ENCODE measurements at places on chromosomes 6 and 20.

DNA sequence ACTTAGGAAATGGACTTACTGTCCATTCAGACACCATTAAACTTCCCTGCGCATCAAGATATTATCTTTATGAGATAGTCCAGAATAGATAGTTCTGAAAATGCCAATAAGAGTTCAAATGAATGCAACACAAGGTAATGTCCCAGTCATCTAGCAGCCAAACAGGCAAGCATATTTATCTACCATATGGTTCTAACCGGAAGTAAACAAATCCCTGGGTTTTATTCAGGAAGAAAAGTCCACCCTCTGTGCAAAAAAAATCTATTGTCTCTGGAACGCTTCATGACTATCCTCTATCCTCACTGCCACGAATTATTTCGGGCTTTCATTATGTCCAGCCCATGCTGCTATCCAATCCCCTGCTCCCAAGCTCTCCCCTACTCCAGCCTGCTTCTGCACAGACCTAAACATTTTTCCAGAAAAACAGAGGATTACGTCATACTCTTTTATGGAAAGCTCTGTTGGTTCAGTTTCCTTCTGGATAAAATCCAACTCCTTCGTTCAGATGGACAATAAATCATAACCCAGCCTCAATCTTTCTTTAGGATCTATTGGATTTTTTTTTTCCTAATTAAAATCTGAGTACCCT lies 11.4 kb downstream of the PPIL6 start:
- peak; percentile 33 for DNase-seq

DNA sequence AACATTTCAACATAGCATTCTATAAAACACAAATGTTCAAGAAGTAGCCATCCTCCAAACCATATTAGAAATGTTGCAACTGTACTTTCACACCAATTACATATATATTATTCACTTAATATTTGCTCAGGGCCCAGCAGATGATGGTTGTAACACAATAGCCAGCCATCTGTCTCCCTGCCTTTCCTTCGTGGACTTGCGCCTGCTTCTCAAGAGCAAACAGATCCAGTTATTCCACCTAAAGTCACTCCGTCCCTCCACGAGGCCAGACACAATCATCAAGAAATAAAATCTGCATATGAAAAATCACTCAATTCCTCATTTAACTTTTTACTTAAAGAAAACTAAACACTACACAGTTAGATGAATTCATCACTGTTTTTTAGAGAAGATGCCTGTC lies 160.4 kb downstream of the RALGAPA2 start:
- DNase-seq: no peak

GRCh38 chr6:152053332-152053731 lies 245.8 kb downstream of the ESR1 start:
- DNase-seq: no peak

DNA sequence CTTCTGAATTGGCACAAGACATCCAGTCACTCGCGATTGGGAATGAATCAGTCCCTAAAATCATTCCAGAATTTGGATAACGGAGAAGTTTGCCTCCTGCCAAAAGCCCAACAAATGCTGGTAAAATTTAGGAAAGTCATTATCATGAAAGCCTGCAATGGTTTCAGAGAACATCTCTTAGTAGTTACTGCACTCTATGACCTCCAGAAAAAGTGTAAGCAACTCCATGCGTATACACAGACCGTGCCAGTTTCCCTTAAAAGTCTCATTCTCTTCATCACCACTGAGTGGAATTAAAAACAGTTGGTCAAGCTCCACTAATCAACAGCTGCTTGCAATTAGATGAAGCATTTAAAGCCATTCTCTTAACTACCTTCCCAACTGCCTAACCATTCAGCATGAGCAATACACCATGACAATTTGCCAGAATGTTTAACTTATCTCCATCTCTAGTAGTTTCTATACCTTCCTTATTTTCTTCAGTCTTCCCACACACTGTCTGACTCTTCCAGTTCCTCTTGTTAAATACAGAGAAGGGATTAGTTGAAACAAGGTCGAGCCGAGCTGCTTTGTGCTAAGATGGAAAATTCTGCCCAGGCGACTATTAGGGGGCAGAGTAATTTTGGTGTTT lies 183.6 kb upstream of the PRDM1 start:
- no peak for DNase-seq

- no peak for DNase-seq
Observed at GRCh38 chr20:23492292-23492691, 1.4 kb downstream of the CST8 start.

- peak; percentile 66 for DNase-seq
Observed at GRCh38 chr6:70668499-70668812, 773 bp downstream of the SMAP1 start.

DNA sequence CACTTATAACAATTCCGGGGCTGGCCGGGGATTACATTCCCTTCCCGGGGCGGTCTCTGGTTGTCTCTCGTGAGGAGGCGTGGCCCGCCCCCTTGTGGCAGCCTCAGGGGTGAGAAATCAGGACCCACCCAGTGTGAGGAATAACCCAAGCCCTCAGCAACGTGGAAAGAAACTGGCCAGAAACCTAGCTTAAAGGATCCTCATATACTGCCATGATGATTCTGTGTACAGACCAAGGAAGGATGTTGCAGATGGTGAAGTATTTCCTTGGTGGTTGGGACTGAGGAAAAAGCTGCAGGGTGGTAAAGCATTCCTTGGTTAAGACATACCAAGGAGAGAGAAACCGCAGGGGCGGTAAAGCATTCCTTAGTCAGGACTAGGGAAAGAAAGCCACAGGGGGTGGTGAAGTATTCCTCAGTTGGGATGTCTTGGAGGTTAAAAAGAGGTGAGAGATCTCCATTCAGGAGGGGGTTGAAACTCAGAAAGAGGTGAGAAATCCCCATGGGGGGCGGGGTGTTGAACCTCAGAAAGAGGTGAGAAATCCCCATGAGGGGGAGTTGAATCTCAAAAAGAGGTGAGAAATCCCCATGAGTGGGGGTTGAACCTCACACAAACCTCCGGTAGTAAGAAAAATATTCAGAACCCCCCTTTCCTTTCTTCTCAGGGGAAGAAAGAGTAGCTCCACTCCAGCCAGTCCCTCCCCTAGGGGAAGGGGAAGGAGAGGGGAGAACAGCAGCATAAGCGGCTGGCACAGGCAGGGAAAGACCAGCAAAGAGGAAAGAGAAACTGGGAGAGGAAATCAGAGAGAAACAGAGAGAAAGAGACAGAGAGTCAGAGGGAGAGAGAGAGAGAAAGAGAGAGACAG lies 238.1 kb downstream of the RNGTT start:
- peak; percentile 20 for DNase-seq

- no peak for DNase-seq
Observed at GRCh38 chr6:110810896-110811586, 4.2 kb downstream of the CDK19 start.

GRCh38 chr6:160131636-160132296 lies 10.2 kb downstream of the SLC22A1 start:
- no peak for DNase-seq

DNA sequence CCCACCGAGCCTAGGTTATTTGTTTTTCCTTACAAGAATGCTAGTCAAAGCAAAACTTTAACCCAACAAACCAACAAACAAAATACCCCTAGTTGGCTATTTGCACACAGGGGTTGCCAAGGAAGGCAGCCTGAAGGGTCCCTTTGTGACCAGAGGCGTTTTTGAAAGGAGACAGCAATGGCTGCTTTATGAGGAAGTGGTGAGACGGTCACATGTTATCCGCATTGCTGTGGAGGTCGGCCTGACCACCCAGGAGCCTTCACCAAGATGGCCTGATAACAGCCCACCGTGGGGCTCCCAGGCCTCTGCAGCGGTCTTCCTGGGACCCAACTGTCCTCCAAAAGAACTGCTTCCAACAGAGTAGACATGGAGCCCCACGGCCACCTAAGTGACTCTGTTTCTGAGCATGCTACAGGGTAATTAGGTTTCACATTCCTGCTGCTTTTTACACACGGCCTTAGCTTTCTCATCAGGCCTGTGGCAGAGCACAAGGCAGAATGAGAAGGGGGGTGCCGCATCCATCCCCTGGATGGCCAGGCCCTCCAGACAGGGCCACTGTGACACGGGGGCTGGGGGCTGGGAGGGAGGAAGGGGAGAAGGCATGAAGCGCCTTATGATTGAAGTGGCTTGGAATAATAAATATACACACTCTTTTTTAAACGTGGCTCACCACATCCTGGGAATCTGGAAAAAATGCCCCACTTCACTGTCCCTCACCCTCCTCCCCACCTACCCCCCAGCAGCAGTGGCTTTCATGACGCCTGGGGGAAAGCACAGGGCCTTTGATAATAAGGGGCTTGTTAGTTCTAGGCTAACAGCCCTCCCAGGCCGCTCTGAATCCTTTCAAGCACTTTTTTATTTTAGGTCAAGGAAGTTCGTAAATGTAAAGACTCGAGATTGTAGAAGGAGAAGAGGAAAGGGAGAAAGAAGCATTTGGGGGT lies 86.0 kb downstream of the CLIC5 start:
- no peak for DNase-seq

DNA sequence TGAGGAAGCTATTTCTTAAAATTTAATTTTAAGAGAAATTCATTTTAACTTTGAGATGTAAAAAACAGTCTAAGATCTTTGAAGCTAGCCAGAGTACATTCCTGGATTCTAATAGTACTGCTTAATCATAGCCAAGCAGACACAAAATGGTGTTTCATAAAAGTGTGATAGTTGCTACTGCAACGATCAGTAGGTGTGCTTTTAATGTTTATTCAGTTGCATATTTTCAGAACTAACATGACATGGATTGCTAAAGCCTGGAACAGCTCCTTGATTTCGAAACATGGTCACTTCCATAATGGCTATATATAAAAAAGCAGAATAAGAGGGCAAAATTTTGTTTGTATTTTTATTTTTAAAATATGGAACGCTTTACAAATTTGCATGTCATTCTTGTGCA lies 35.5 kb downstream of the SESN1 start:
- DNase-seq: no peak

DNA sequence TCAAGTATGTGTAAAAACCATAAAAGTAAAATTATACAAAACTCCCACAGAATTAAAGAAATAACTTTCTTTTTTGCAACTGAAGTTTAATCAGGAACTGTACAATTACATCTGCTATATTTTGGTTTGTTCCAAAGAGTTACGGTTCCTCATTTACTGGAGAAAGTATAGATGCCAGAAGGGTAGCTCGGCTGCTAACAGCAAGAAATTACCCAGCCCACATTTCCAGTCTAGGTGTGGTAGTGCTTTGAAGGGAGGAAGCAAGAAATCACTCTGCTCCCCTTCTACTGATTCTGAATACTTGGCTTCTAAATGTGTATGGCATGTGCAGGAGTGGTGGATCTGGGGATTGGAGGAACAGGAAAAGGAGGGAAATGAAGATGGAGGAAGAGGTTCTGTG lies 441.3 kb downstream of the CDC5L start:
- DNase-seq: no peak

- no peak for DNase-seq
Observed at GRCh38 chr20:634148-634925, 18.7 kb downstream of the SRXN1 start.

GRCh38 chr6:2866171-2866846 lies 24.6 kb upstream of the SERPINB1 start:
- DNase-seq: no peak

DNA sequence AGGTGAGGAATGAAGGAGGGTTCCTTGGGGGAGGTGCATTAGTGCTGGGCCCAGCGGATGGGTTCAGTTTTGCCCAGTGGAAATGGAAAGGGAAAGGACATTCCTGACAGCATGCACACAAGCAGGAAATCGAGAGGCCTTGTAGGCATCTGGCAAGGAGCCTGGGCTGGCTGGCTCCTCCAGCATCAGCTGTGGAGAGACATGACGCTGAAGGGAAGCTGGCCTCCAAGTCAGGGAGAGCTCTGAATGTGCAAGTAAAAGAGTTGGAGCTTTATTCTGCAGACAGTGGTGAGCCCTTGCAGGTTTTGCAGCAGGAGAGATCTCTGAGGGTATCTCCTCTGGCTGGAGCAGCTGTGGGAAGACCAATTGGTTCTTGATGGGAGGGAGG lies 154.3 kb downstream of the MRPL14 start:
- DNase-seq: peak; percentile 90

DNA sequence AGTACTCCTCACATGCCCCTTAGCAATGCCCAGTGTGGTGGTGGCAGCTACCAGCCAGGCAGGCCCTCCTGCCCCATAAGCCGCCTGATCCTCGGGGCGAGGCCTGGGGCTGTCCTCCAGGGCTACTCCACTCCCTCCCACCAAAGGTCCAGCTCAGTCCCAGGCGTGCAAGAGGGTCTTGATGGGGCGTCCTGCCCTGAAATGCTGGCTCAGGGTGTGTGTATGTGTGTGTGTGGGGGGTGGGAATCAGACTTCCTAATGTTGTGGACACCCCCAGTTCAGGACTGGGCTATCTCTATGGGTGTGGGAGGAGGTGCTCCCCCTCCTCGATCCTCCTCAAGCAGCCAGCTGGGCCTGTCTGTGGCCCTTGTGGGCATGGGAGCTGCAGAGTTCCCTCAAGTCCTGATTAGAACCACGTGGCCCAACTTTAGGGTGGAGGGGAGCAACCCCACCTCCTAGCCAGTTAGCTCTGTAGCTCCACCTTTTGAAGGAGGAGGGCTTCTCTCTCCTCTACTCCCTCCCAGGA lies 7.5 kb downstream of the HSPA12B start:
- no peak for DNase-seq

DNA sequence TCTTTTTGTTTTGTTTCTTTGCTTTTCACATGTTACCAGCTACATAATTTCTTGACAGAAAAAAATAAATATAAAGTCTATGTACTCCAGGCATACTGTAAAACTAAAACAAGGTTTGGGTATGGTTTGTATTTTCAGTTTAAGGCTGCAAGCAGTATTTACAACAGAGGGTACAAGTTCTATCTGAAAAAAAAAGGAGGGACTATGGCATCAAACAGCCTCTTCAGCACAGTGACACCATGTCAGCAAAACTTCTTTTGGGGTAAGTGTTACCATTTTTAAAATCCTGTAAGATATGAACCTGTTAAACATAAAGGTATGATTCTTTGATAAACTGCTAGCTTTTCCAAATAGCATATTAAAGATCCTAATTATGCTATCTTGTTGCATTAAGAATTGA lies 393 bp downstream of the RUNX2 start:
- no peak for DNase-seq

- DNase-seq: peak; percentile 64
Observed at GRCh38 chr6:7468382-7469081, 72.9 kb upstream of the DSP start.

- peak; percentile 6 for DNase-seq
Observed at GRCh38 chr6:26366504-26366903, 1.5 kb downstream of the BTN3A2 start.

DNA sequence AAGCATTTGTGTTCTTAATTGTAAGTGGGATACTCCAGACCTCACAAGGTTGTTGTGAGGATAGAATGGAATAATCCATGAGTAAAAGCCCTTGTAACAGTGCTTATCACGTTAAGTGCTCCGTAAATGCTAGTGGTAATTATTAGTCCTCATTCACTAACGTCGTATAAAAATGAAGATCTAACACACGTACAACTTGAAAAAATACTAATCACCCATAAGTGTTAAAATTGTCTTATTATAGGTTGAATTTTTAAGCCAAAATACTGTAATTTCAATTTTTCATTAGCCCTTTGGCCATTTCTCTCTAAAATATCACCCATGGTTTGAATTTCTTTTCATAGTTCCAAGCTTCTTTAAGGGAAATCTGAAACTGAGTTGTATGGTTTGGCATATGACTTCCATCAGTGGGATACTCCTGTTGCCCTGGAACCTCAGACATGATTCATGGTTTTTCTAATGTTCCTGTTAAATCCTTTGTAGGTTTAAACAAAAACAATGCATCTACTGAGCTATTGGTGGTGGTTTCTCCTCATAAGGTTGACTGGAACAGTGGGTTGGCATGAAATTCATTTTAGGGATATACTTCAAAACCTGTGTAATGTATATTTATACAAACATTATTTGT lies 19.1 kb downstream of the XRN2 start:
- peak; percentile 31 for DNase-seq

- DNase-seq: peak; percentile 9
Observed at GRCh38 chr6:117906958-117907600, at the start of gene SLC35F1. SLC35F1 (plus strand) TSS chr6:117907264.

All from ELR (cell line).